Activated T-helper 2 cell treated with anti-CD3 and anti-CD28 coated beads, Interferon-gamma antibody, Interleukin-2, Interleukin-4, amounts not matched to agents 10 μg/mL and 5 μg/mL and 100 μg/mL, durations not matched to agents 14 hours and 24 hours and 36 hours (primary cell): ENCODE measurements at places on chromosomes 12 and 14.

DNA sequence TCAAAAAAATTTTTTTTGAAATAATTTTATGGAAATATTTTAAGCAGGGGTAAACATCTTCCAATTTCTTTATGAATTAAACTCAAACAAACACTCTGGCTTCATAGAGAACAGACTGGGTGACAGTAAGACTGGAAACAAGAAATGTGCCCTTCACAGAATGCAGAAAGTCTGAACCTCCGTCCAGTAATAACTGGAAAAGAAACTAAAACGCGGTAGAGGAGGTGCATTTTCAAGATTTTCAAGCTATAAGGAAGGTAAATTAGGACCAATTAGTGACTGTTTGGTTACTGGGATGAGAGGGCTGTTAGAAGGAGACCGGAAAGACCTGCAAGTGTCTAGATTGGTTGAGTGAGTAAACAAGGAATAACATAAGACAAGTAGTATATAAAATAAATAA is 245.7 kb downstream of the CEP128 start:
- DNase-seq, result no peak
- H3K4me1 ChIP-seq, result no peaks in the 10 kb centered on the region
- no peak overlapping the region for H3K4me3 ChIP-seq
- no peak overlapping the region for H3K27ac ChIP-seq

DNA sequence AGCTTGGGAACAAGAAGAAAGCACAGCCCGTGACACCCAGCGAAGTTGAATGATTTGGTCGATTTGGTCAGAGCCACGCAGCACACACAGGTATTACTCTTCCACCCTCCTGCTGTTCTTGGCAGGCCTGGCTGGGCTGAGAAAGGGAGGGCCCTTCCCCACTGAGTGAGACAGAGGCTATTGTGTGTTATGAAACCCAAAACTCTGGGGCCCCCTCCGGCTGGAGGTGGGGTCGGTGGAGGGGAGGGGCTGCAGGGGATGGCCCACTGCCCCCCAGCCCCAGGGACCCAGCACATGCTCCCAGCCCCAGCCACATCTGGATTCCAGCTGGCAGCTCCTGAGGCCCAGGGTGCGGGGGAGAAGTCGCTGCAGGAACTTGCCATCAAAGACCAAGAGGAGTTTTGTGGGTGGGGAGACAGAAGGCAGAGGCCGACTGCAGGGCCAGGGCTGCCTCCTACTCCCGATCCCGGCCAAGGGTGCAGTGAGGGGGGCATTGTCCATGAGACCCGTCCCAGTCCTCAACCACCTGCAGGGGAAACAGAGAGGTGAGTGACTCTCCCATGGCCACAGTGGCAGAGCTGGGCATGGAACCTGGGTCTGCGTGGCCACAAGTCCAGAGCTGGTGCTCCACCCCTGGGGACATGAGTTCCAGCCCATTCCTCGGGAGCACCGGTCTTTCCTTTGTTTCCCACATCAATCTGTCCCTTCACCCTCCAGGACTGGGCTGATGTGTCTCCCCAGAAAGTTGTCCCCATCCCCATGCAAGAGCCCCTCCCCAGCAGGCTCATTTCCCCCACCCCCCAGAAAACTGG is 8.7 kb downstream of the TMEM119 start:
- H3K4me1 ChIP-seq, result no peaks in the 10 kb centered on the region
- H3K27me3 ChIP-seq, result peaks cover 7% of the 10 kb centered on the region
- no peak overlapping the region for H3K27ac ChIP-seq
- no peak for DNase-seq
- H3K4me3 ChIP-seq, result no peak overlapping the region
- H3K36me3 ChIP-seq, result no peaks in the 10 kb centered on the region

- H3K36me3 ChIP-seq, result no peaks in the 10 kb centered on the region
- no peak overlapping the region for H3K27ac ChIP-seq
- H3K27me3 ChIP-seq, result no peaks in the 10 kb centered on the region
- no peak overlapping the region for H3K4me3 ChIP-seq
Observed at GRCh38 chr12:128571906-128572810, 251.6 kb downstream of the SLC15A4 start.

GRCh38 chr12:98492580-98493140 is 22.7 kb upstream of the TMPO start:
- H3K4me1 ChIP-seq, result peaks cover 10% of the 10 kb centered on the region
- no peak overlapping the region for H3K27ac ChIP-seq
- H3K4me3 ChIP-seq, result no peak overlapping the region
